Left renal cortex interstitium (tissue), 4 donors: ENCODE measurements at places on chromosomes 1 and 21.

DNA sequence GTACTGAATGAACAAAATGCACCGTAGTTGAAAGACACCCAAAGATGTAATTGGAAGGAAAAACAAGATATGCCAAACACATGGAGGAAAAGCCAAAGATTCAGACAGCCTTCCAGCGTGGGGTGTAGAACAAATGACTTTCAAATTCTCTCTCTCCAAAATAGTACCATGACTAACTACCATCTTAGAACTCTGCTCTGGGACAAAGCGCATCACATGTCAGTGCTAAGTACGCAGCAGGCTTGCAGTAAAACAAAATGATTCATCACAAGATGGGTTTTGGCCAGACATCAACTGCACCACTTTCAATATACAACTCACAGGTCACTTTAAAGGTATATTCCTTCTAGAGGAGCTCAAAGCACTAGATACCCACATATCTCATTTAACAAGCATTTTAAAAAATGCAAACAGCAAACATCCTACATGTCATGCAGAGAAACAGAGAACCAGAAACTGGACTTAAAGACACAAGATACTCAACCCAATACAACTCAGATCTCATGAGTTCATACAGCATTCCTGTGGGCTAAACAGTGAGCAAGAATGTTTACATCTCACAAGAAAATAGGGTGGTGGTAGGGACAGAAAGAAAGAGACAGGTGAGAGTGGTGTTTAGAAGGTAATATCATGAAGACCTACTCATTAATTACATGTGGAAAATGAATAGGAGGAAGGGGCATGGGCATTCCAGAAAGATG is 75.7 kb downstream of the BCAR3 start:
- DNase-seq = no peak

DNA sequence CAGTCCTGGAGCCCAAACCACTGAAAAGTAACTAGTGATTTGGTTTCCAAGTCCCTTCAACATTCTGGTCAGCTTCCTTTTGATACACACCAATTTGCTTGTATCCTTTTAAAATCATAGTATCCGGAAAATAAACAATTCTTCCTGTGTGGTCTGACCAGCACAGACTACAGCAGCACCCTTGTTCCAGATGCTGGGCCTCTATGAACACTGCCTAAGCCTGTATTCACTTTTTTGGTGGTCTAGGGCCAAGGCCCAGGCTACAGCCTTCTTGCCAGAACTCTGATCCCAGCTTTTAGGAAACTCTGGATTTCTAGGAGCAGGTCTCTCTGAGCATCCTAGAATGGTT is 801 bp upstream of the DDAH1 start:
- DNase-seq = no peak

- DNase-seq = no peak
These were observed 18.4 kb downstream of the SMYD3 start for GRCh38 chr1:246488674-246489073.

GRCh38 chr1:18322368-18323032 is 158.2 kb upstream of the KLHDC7A start:
- DNase-seq = no peak
